HTR-8/SVneo (cell line): ENCODE measurements at places on chromosomes 3 and 15.

DNA sequence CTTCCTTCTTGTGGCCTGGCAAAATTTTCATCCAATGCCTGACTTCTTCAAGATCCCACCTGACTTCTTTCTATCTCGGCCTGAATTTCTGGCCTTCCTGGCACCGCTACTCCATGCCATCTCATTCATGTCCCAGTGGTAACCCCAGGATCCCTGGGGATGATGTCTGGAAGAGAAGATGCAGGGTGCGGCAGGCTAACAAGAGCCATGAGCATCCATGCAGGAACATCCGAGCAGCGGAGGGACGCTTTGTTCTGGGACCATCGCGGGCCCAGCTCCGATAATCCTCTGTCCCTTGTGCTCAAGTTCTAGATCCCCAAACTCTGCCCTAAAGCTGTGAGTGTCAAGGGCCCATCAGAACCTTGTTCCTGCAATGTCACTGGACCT is 10.9 kb downstream of the MYL3 start:
- no peak for DNase-seq

GRCh38 chr3:113084777-113085176 is 94.0 kb downstream of the GTPBP8 start:
- peak; percentile 18 for DNase-seq

DNA sequence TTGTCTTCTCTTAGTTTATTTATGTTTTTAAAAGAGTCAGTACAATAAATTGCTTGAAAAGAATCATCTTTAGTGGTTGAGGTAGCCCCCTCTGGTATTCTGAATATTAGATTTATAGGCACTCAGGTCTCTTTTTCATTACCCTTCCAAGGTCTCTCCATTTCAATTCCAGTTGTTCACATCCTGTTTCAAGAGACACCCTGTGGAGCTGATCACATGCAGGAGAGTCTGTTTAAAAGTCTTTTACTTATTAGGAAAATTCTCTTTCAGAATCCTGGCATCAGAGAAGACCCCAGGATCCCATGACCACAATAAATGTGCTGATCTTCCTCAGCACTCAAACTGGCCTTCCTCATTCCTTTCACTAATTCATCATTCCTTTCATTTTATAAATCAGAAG is 195.7 kb downstream of the ZIC4 start:
- DNase-seq, result no peak

- DNase-seq, result no peak
Measured at GRCh38 chr3:5809586-5810246, 622.2 kb downstream of the EDEM1 start.

GRCh38 chr3:9615003-9615628 is 34.2 kb upstream of the MTMR14 start:
- no peak for DNase-seq

- no peak for DNase-seq
Measured at GRCh38 chr3:4508048-4508981, 15.2 kb downstream of the ITPR1 start.
